ENCODE measurements at places on chromosomes 6 and 20. TPM values are rescaled to one million over a fixed set of nuclear protein-coding genes. Genes with fewer than 3 reads are reported as not detected.

DNA sequence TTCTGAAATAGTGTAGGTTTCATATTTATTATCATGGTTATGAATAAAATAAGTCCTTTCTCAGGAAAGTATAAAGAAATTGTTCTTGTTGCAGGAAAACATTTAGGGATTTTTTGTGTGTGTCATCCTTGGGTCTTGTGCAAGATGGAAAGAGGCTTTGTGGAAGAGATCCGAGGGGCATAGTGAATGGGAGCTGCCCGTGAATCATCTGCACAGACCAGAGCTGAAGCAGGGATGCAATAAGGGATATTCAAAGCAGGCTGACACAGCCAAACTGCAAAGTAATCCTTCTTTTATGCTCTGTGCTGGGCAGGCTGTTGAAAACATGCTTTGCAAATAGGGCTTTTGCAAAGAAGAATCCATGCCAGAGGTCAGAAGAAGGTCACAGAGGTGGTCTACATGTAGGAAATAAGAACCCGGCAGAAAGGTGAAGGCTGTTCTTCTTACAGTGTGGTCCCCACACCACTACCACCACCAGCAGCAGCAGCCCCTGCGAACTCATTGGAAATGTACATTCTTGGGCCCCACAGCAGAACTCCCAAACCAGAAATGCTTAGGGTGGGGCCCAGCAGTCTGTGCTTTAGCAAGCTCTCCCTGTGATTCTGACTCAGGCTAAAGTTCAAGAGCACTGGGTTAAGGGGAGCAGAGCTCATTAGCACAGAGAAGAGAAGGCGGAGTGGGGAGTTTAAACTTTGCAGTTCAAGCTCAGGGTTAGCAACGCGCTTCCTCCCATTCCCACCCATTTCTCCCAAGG, 237.6 kb downstream of the QKI start:
- no peaks in the 10 kb centered on the region for H3K36me3 ChIP-seq
- H3K4me3 ChIP-seq: no peak overlapping the region
- no peak for DNase-seq
- H3K27me3 ChIP-seq: no peaks in the 10 kb centered on the region
- no peak overlapping the region for H3K27ac ChIP-seq
- H3K4me1 ChIP-seq: no peaks in the 10 kb centered on the region

GRCh38 chr6:125471667-125472066, 169.9 kb upstream of the HDDC2 start:
- no peak overlapping the region for H3K27ac ChIP-seq
- no peak overlapping the region for H3K4me3 ChIP-seq
- no peak for DNase-seq
- peaks cover 4% of the 10 kb centered on the region for H3K4me1 ChIP-seq
- H3K27me3 ChIP-seq: no peaks in the 10 kb centered on the region
- no peaks in the 10 kb centered on the region for H3K36me3 ChIP-seq

DNA sequence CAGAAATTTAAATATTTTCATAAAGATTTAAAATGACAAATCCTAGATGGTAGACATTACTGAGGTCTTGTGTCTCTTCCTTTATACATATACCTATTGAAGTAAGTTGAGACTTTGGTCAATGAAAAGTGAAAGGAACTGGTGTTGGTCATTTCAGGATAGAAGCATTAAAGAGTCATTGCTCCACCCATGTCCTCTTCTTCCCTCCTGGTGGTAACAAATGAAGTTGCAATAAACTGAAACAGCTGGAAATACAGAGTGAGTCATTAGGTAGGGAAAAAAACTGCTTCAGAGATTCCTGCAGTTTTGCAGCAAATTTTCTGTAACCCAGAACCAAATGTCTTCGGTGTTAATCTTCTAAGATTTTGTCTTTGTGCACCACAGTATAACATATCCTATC, 448.0 kb downstream of the EYS start:
- H3K27ac ChIP-seq: no peak overlapping the region
- H3K4me3 ChIP-seq: no peak overlapping the region
- H3K27me3 ChIP-seq: no peaks in the 10 kb centered on the region
- no peak for DNase-seq

DNA sequence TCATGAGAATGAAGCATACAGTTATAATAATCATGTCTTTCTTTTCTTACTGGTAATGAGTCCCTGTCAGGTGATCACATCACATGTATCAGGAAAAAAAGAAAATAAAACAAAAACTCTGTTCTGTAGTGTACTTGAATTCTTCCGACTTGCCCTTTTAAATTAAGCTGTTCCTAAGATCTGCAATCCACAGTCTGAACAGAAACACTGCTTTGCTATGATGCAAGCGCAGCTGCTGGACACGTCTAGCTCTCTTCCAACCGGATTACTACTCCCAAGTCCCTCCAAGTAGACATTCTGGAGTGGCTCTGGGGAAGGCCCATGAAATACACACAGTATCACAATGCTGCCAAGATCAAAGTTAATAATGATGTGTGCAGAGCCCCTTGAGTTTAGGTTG, 83.7 kb downstream of the FYN start:
- DNase-seq: no peak
- peaks cover 6% of the 10 kb centered on the region for H3K4me1 ChIP-seq
- H3K36me3 ChIP-seq: no peaks in the 10 kb centered on the region
- no peaks in the 10 kb centered on the region for H3K27me3 ChIP-seq
- H3K27ac ChIP-seq: no peak overlapping the region

Gene ZSCAN31
- 8.8 TPM for total RNA-seq

Gene PRR18
- 0.23 TPM for total RNA-seq

Gene OPRM1
- total RNA-seq: not detected

Data from H1 (cell line).